ENCODE measurements at places on chromosomes 12 and 14.

DNA sequence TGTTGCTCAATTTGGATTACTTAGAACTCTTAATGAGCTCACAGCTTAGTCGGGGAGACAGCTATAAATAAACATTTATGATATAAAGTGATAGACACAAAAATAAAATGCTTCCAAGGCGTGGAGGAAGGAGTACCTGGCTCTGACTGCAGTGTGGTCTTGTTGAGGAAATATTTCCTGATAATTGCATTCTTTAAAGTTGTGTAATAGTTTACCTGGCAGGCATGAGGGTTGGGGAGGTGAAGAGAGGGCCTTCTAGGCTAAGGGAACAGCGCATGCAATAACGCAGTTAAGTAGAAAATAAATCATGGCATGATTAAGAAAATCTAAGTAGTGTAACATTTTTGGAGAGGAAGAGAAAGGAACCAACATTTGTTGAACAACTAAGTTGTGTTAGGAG, 260.5 kb upstream of the ATP2B1 start:
- DNase-seq = no peak

DNA sequence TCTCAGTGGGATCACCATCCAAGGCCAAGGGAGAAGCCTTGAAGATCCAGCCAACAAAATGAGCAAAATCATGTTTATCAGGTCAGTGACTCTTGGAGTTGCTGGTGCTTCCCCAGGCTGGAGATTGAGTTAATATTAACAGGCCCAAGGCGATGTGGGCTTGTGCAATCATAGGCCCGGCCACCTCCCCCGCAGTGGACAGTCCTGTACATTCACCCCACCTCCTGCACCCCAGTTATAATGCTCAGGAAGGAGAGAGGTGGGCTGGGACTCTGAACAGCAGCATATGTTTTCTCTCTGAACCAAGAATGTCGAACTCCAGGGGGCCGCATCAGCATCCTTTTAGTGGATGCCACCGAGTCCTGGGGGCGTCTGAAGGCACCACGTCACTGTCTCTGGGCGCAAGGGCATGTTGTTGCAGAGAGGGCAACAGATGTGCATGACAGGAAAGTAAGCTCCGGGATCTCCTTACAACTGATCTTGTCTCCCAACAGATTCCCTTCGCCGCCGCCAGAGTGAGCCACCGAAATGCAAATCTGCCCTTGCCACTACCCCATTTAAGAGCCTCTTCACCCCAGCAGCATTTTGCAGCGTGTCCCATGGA, 32.2 kb upstream of the SERPINA6 start:
- DNase-seq = peak; percentile 18

GRCh38 chr12:66304296-66304900, 2.1 kb downstream of the HELB start:
- no peak for DNase-seq

DNA sequence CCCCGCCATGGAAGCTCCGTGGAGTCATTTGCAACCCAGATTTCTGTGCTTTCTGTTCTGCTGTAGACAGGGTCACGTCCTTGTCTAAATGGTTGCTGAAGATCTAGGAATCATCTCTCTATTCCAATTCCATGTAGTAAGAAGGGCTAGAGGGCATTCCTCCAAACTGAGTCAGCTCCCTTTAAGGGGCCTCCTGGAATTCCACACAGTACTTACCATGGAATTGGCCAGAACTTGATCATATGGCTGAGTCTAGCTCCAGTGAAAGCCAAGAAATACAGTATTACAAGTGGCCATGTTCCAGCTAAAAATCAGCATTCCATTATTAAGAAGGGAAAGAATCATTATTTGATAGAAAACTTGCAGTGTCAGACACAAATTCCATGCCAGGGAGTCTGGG, 171.9 kb downstream of the PRKCH start:
- DNase-seq = peak; percentile 84

DNA sequence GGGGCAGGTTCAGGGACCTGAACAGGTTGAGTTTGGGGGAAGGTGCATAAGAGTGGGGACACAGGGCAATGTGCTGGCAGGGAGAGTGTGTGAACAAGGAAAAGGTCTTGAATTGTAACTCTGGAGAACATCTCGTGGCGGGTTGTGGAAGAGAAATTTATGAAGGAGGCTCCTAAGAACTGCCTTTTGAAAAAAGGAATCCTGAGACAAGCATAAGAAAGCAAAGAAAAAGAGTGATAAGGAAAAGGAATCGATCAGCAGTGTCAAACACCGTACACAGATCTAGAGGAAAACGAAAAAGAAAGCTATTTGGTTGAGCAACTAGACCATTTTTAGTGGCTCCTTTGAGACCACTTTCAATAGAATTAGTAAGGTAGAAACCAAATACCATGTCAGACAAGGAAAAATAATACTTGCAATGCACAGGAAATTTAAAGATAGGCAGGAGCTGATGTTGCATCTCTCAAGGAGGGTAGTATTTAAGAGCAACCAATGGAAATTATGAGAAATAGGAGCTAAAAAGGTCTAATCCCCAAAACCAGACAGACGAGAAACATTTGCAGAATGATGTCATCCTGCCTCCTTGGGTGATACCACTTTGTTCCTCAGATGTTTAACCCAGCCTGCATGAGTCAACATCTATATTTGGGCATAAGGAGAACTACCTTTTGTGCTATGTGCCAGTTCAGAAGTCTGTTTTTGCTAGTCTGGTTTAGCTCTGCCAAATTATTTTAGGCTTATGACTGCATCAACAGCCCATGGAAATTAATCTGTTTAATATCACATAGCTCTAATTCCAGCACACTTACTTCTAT, 64.5 kb upstream of the STK38L start:
- DNase-seq = peak; percentile 99

- no peak for DNase-seq
These were observed 27.1 kb downstream of the STK38L start for GRCh38 chr12:27271206-27271605.

GRCh38 chr14:64955297-64955696, 12.8 kb upstream of the GPX2 start:
- DNase-seq = no peak

GRCh38 chr12:105504286-105504685, 173.8 kb downstream of the C12orf75 start:
- DNase-seq = no peak

- no peak for DNase-seq
These were observed 16.9 kb downstream of the PRKAB1 start for GRCh38 chr12:119684711-119685369.

GRCh38 chr12:100926669-100927248, 132.2 kb downstream of the ANO4 start:
- no peak for DNase-seq

DNA sequence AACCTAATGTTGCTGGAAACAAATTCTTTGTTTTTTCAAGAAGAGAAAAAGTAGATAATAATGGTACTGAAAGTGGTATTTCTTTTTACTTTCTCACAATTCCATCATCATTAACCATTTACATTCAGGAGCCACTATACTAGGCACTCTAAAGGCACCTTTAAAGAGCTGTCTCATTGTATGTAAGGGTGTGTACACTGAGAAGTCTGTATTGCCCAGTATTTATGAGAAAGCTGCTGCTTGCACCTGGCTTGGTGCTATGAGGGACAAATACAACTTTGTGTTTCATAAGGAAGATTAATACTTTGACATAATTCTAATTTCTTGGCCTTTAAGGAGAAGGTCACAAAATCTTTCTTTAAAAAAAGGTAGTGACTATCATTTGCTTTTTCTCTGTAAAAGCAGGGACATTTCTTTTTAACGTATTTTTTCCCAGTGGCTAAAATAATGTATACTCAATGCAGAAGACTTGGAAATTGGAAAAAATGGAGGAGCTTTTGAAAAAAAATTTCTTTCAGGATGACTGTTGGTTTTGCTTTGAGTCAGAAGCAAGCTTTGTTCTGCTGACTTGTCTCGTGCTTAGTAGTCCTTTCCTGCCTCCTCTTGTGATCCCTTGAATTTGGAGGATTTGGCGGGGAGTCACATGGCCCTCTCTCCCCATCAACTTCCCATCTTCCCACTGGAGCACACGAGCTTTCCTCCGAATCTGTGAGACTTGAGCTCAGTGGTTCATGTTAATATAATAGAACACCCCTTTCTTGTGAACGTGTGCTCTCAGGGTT, 50.1 kb downstream of the RASSF3 start:
- no peak for DNase-seq

GRCh38 chr12:20439626-20440025, 71.3 kb downstream of the PDE3A start:
- DNase-seq = no peak

DNA sequence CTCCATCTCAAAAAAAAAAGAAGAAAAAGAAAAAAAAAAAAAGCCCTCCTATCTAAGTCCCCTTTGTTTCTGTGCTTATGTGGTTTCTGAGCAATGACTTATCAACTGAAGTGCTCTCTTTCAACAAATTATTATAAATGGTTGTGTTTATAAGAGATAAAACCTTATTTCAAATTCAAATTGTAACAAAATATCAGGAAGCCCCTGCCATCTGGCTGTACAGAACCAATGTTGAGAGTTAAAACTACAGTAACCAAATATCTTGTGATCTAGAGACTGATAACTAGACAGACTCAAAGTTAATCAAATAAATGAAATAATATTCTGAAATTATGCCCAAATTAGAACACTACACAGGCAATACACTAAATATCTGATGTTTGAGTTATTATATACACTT, 143.0 kb upstream of the CPNE8 start:
- no peak for DNase-seq

GRCh38 chr12:75981247-75982168, 50.1 kb downstream of the PHLDA1 start:
- DNase-seq = no peak

DNA sequence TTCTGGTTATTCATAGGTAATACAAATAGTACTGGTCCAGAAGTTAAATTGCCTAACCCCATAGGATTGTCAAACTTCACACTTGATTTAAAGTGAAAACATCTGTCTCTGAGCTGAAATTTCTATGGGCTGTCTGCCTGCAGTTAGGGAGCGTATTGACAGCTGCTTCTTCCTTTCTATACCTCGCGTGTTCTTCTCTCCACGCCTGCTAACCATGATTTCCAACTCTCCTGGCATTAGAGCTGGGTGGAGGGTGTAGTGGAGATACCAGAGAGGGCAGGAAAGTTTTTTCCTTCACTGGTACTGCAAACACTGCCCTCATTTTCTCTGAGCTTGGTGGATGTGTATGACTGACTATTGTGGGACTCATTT, 429.0 kb upstream of the FBXO33 start:
- no peak for DNase-seq

DNA sequence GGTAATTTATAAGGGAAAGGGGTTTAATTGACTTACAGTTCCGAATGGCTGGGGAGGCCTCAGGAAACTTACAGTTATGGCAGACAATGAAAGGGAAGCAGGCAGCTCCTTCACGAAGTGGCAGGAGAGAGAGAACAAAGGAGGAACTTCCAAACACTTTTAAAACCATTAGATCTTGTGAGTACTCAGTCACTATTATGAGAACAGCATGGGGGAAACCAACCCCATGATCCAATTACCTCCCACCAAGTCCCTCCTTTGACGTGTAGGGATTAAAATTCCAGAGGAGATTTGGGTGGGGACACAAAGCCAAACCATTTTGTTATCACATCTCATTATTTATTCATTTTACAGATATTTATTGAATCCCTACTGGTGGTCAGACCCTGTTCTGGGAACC, 822.8 kb downstream of the GALC start:
- no peak for DNase-seq

- DNase-seq = no peak
These were observed 591 bp downstream of the GXYLT1 start for GRCh38 chr12:42144158-42144407.

DNA sequence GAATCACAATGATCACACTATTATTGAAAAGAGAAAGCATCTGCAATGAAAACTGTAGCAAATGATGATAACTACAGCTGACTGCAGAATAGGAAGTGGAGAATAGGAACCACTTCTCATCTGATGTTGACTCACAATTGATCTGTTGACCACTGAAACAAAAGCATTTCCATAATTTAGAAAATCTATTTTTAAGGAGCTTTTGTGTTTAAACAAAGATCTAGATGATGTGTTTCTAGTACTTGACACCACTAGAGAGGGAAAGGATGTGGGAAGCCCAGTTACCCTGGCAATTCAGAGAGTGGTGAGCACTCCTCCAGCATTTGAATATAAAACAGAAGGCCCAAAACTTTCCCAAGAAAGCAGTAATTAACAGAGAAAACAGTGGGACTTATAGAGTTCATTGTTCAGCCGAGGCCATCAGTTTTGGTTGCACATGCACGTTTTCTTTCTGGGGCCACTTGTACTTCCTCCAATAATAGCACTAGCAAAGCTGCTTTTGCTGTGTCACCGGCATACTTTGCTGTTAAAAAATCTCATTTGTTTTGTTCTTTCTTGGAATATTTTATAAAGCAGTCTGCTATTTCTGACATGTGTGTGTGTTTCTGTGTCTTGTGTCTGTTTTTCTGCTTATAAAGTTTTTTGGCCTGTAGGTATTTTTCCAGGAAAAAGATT, 76.1 kb upstream of the HECTD1 start:
- no peak for DNase-seq

DNA sequence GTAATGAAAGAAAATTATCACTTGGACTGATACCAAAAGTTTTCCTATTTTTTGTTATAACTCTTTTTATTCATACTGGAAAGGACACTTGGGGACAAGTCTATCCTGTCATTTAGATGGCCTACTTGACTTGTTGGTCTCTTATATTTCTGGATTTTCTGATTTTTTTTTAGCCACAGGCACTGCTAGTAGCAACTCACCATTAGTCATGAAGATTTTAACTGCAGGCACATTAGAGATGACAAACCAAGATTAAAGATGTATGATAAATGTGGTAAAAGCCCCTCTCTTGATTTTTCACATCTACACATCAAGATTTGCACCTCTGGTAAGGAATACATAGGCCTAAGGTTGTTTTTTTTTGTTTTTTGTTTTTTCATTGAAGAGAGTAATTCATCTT, 217.0 kb downstream of the SLC25A21 start:
- no peak for DNase-seq

DNA sequence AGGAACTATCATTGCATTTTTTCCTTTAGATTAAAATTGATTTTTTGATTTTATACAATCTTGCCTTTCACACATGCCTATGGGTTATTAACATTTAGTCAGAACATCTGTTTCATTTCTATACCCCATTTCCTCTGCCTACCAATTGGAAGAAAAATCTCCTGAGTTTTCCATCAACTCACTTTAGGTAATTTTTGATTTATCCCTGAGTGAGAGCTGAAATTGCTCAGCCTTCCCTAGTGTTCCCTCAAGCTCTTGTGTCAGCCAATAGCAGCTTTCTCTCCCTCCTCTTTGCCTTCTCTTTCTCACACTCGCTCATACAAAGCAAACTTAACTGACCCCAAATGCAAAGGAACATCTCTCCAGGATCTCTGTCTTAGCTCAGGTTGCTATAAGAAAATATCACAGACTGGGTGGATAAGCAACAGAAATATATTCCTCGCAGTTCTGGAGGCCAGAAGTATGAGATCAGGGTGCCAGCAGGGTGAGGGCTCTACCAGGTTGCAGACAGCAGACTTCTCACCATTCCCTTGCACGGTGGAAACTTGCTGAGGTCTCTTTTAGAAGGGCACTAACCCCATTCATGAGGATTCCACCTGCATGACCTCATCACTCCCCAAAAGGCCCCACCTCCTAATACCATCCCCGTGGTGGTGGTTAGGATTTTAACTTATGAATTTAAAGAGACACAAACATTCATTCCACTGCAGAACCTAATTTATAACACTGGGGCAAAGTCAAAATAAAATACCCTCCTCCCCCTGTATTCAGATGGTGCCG, 224.2 kb upstream of the SFSWAP start:
- no peak for DNase-seq

DNA sequence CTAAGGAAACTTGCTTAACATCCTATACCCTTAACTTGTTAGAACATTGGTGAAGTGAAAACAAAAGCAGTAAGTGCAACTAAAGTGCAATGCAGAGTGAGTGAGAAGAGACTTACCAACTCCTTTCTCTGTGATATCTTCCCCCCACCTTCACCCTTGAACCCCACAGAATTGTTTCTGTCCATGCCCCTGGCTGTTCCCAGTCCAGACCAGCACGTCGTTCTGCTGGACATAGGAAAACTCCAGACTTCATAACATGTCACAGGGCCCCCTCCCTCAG, 91.9 kb downstream of the DAD1 start:
- DNase-seq = no peak
